ENCODE measurements at places on chromosomes 2 and 18.

GRCh38 chr2:223075301-223076270, 23.6 kb downstream of the KCNE4 start:
- DNase-seq: peak; percentile 63

GRCh38 chr2:33153008-33153407, 206.3 kb downstream of the LTBP1 start:
- DNase-seq: peak; percentile 88

- DNase-seq: no peak
These were observed 62.8 kb upstream of the RBM44 start for GRCh38 chr2:237735798-237736197.

DNA sequence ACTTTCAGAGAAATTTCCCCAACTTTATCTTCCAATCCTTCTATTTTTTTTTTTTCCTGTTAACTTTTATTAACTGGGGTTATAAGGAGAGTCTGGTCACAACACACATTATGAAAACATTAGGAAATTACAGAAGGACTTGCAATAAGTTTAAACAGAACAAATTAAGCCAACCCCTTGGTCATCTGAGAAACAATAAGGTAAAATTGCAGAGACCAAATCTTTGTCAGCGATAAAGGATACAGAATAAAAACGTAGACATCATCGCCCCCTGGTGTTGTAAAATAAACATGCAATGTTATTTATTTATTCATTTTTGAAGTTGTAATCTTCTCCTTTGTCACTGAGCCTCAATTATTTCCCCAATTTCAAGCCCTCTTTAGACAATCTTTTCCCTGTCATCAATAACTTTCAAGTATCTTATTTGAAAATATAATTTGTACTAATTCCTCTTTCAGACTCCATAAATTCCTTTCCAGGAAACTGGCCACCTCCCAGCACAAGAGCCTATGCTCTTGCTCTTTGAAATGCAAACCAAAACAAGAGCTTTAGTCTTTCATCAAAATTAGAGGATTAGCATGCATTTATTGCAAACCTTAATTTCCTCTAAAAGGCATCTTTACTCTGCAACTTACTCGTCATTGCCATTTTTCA, 19.5 kb downstream of the G6PC2 start:
- DNase-seq: peak; percentile 32

GRCh38 chr18:43780782-43781340, 503.6 kb upstream of the SYT4 start:
- DNase-seq: peak; percentile 68

GRCh38 chr18:70301667-70302066, 12.8 kb downstream of the SOCS6 start:
- DNase-seq: no peak

DNA sequence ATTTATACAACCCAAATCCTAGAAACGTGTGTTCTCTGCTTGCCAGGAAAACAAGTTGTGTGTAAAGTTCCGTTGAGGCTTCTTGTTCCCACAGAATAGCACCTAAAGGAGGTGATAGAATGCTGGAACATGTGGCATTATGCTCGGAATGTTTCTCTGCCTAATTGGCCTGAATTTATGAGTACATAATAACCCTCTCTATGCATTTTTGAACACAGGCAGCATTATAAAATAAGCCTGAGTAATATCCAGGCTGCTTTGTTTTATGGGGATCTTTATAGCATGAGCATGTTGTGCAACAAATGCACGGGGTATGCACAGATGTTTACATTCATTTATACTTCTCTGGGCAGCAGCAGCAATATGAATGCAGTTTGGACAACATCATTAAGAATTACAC, 385.7 kb downstream of the MBD2 start:
- no peak for DNase-seq

DNA sequence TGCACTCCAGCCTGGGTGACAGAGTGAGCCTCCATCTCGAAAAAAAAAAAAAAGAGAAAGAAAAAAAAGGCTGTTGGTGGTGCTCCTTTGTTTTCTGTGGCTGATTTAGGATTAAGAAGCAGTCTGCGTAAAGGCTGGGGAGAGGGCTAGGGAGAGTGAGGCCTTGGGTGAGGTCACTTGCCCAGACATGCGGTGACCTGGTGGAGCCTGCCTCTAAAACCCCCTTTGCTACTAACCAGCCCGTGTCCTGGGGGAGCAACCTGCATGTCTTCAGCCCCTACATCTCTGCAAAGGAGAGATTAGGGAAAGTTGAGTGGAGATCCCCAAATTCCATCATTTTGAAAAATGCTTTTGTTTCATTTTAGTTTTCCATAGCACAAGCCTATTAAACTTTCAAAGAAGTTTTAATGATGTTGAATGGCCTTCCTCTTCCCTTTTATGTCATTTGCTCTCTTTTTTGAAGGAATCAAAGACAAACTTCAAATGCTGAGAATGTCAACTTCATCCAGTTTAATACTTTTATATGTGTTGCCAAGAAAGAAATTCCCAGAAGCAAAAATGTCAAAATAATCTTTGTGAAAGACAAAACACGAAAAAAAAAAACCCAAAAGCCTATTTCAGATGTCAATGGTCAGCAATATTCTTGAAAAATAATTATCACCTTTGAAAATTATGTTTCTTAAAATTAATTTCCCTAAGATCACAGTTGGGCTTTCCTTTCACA, 38.9 kb upstream of the RALBP1 start:
- DNase-seq: no peak

DNA sequence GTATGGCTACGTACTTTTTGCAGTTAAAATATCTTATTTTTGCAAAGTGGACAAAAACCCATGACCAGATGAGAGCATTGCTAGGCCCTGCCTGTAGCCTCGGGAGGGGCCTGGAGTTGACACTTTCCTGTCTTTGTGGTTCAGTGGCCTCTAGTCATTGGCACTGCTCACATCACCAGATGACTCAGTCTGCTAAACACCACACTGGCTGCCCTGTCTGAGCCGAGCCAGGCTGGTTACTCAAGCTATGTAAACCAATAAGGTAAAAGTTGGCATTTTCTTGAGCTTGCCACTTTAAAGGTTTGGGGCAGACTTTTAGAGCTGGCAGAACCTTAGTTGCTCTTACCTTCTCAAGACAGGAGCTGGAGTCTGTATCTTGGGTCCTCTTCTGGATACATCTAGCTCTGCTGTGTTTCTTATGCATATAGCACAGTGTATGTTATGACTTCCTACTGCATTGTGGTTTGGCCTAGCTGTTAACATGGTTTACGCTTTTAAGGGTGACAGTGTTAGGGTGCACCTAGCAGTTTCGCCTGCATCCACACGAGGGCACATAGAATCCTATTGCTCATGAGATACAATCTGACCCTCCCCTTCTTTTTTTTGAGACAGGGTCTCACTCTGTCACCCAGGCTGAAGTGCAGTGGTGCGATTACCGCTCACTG, 76.4 kb downstream of the AP1S3 start:
- DNase-seq: peak; percentile 73

DNA sequence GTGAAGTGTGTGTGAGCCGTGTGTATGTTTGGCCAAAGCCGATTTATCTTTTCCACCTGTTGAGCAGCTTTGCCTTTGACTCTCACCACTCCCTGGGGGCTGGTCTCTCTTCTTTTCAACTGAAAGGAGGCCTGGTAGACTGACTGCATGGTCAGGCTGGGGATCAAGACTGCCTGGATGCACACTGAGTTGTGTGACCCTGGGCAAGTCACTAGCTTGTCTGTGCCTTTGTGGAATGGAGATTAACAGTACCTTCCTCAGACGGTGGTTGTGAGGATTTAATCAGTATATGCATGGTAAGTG, 85.5 kb downstream of the TANC1 start:
- no peak for DNase-seq

DNA sequence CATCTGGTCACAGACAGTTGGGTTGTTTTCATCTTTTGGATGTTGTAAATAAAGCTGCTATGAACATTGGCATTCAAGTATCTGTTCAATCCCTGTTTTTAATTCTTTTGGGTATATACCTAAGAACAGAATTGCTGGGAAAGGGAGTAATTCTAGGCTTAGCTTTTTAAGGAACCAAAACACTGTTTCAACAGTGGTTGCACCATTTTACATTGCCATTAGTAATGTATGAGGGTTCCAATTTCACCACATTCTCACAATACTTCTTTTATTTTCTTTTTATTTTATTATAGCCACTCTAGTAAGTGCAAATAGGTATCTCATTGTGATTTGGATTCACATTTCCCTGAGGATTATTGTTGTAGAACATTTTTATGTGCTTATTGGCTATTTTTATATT, 108.9 kb upstream of the GLS start:
- no peak for DNase-seq

- no peak for DNase-seq
These were observed 17.0 kb downstream of the GPR35 start for GRCh38 chr2:240642061-240642805.

DNA sequence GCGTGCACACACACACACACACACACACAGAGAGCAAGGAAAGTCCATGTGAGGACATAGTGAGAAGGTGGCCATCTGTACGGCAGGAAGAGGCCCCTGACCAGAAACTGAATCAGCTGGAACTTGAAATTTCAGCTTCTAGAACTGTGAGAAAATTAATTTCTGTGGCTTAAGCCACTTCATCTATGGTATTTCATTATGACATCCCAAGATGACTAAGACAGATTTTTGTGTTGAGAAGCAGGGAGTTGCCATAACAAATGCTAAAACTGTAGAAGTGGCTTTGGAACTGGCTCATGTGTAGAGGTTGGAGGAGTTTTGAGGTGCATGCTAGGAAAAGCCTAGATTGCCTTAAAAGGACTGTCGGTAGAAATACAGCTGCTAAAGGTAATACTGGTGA, 63.4 kb upstream of the ZBTB7C start:
- DNase-seq: peak; percentile 78

DNA sequence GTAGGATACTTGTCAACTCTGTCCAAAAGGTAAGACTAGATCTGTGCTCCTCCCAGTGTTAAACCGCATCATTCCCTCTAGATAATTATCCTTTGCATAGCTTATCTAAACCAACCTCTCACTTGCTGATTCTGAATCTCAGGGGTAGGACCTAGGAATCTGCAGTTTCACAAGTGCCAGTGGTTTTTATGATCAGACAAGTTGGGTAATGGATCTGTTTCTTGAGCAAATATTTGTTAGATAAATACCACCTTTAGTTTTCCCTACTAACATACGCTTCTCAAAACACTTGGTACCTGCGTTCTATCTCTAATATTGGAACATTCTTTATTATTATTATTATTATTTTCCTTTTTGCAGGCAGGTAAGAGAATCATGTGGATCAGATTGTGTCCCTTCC, 439.9 kb downstream of the PTPRM start:
- no peak for DNase-seq

GRCh38 chr2:69061525-69061924, 48.5 kb downstream of the ANTXR1 start:
- no peak for DNase-seq

GRCh38 chr2:100262046-100262445, 60.3 kb downstream of the LONRF2 start:
- no peak for DNase-seq

GRCh38 chr18:79657342-79657996, 22.1 kb upstream of the CTDP1 start:
- no peak for DNase-seq

DNA sequence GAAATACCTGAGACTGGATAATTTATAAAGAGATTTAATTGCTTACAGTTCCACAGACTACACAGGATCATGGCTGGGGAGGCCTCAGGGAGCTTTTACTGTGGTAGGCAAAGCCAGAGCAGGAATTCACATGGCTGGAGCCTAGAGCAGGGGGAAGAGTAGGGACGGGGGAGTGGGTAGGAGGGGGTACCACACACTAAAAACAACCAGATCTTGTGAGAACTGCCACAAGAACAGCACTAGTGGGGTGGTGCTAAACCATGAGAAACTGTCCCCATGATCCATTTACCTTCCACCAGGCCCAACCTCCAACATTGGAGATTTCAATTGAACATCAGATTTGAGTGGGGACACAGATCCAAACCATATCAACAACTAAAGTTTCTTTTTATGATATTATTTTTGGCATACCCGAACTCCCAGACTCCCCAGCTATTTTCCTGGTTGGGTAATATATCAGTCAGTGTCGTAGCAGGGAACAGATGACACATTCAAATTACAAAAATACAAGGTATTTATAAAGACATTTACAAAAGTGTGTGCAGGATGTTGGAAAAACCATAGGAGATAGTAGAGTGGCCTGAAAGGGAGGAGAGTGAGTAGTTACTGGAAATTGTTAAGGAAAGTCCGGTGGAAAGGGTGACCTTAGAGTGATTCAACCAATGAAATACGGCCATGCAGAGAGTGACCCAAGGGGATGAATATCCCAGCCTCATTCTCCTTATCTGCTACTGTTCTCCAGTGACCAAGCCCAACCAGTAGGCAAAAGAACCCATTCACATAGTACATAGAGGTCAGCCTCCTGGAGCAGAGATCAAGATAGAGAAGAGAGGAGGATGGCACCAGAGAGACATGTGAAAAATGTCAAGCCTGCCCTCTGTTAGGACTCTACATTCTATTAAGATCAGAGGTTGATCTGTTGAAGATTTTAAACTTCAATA, 8.8 kb downstream of the RPL37A start:
- no peak for DNase-seq

DNA sequence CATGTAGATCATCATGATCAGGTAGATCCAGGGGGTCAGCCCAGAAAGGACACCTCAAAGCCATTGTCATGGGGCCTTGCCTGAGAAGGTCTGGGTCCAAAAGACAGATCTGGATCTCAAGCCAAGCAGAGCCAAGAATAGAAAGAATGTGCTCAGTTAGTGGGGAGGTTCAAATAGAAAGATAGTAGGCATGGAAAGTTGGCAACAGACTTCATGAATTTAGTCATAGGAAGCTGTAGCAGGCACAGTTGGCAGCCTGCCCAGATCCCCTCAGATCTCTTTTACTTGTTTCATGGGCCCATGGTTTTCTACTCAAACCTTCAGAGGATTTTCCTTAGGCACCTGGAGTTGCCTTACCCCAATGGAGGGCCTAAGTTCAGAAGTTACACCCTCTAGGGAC, 767.0 kb downstream of the SLC4A3 start:
- peak; percentile 23 for DNase-seq

DNA sequence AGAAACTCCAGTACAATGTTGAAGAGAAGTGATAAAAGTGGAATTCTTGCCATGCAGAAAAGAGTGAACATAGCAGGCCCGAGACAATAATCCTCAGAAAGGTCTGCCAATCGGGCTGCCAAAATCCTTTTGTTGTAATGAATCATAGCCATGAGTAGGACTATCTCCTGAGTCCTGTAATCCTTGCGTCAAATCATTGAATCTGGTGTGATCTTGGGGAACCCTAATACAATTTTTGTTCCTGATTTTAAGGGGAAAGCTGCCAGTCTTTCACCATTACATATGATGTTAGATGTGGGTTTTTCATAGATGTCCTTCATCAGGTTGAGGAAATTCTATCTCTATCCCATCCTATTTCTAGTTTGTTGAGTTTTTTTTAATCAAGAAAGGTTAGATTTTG, 2.2 kb downstream of the TPGS2 start:
- DNase-seq: no peak

DNA sequence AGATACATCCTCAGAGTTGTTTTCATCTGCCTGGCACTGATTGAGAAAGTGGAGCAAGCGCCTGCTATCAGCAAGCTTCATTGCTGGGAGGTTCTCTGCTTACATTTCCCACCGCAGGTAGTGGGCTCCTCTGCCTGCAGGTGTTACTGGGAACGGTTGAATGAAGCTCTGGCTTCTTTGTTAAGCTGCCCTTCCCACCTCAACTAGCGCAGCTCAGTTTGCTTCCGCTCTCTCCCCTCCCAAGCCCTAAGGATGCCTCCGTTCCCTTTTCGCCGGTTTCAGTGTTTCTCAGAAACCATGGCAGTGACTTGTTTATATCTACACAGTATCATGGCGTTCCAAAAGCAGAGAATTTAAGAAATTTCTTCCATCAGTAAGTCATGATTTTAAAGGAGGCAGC, 72.2 kb upstream of the B3GNT7 start:
- no peak for DNase-seq

- no peak for DNase-seq
These were observed 1.3 kb downstream of the SFTPB start for GRCh38 chr2:85666435-85667316.

- no peak for DNase-seq
These were observed 541.4 kb downstream of the PARD3B start for GRCh38 chr2:205086662-205087061.

All from fibroblast of skin of scalp (primary cell).